ENCODE measurements at places on chromosomes 6 and 20.

GRCh38 chr6:13487122-13488014 lies at the start of gene GFOD1:
TSS of gene GFOD1 (minus strand) at chr6:13487600. CDS start at chr6:13486890, 710 bp downstream.
- DNase-seq, result peak; percentile 89

GRCh38 chr6:51093871-51094270 lies 275.2 kb downstream of the TFAP2B start:
- no peak for DNase-seq

- DNase-seq, result no peak
Measured at GRCh38 chr6:119974430-119975159, 625.0 kb upstream of the MAN1A1 start.

- no peak for DNase-seq
Measured at GRCh38 chr6:46105568-46105967, 24.2 kb upstream of the ENPP4 start.

DNA sequence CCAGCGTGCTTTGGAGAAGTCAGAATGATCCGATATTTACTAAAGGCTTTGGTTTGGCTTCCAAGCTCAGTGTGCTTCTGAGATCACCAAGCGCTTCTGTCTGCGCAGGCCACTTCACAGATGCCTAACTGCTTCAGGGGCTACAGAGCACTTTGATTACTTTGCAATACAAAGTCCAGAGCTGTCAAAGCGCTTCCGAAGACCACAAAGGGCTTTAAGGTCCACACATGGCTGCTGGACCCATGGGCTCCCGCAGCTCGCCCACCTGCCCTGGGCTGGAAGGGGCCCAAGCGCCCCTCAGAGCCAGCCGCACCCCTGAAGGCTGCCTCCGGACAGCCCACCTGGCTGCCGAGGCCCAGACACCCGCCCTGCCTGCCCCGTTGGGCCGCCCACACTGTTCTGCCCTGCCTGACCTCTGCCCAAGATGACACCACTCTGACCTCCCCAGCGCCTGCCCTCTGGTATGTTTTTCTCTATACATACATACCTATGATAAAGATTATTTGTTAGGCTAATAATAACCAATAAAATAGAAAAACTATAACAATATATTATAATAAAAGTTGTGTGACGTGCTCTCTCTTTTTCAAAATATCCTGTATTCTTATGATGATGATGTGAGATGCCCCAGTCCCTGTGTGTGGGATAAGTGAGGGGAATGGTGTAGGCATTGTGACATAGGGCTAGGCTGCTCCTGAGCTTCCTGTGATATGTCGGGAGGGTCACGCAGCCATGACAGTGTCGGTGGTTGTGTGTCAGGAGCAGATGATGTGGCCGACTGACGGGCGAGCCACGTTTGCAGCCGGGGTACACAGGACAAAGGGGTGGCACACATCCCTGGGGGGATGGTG lies 22.6 kb downstream of the DYNLT1 start:
- DNase-seq, result no peak

DNA sequence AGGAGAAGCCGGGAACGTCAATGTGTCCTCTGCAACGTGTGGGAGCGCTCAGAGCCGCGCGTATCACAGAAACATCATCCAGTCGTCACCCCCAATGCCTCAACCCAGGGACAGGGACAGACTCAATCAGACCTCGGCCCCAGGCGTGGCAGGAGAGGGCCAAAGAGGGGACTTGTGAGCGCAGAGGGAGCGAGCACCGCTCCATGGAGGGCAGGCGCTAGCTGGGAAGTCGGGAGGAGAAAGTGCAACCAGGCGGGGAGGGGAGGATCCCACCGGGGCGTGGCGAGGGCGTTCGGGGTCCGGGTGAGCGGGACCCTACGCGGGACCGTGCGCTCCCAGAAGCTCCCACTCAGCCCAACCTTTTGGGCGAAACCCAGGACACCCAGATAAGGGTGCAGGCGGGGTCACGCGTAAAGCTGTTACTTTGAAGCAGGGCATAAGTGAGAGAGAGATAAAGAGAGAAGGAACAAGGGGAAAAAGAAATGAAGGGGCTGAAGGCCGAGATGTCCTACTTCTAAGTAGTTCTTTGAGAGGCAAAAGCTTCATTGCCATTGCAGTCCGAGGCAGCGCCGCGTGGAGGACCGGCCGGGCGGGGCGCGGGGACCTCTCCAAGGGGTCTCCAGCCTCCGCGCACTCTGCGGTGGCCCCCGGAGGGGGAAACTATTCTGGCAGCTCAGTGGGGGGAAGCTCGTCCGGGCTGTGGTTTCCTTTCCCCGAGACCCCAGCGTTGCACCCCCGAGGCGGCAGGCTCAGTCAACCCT lies 862 bp upstream of the SOBP start:
- peak; percentile 37 for DNase-seq

DNA sequence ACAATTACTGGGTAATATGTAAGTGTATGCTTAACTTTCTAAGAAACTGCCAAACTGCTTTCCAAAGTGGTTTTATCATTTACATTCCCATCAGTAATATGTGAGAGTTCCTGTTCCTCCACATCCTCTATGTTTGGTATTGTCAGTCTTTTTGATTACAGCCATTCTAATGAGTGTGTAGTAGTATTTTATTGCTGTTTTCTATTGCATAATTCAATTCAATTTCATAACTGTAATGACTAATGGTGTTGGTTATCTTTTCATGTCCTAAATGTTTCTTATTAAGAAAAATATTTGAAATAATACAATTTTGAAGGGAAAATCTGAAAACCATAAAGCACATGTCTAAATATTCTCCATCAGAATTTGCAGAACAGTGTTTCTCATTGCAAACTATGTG lies 119.3 kb downstream of the MAP3K7 start:
- DNase-seq, result no peak

DNA sequence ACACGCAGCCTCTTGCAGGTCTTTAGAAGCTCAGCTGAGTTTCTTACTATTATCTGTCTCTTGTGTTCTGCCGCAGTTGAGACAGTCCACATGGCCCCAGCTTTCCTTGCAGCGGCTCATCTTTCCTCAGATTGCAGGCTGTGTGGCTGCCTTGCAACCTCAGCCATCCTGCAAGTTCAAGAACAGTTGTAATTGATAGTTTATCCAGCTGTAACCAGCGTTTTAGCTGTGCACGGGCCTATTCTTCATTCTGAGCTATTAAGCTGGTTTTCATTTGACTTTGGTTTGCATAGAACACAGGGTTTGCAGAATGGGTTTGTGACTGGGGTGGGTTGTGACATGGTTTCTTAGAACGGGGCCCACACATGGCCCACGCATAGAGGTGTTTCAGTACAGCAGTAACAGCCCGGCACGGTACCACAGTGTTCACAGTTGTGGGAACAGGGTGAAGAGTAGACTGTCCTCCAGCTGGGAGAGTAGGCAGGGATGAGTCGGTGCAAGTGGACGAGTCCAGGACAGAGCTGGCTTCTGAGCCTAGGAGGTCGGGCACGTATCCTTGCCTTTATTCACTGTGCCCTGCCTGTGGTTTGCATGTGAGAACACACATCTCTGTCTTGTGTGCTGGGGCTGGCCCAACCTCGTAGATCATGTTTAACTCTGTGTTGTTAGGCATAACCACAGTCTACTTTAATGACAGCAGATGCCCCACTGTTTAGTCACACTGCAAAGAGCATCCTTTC lies 89.2 kb downstream of the RPP40 start:
- DNase-seq, result peak; percentile 63

DNA sequence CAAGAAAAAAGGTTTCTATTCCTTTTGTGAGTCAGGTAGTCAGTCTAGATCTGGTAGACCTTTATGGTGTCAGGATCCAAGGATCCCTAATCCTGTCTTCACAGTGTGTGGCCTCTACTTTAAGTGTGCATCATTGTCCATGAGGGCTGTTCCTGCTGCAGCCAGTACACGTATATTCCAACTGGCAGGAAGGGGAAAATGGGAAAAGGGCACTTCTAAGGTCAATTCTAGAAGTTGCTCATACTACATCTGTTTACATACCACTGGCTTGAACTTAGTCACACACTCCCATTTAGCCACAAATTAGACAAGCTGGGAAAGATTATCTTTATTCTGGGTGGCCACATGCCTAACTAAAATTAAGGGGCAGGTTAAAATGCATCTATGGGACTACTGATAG lies 9.7 kb upstream of the MMS22L start:
- peak; percentile 56 for DNase-seq
